ENCODE measurements at places on chromosomes 7 and 10. TPM values are rescaled to one million over a fixed set of nuclear protein-coding genes. Genes with fewer than 3 reads are reported as not detected.

CLDN3 gene
- 0.36 TPM for total RNA-seq

EIF5AL1 gene
- total RNA-seq = 0.59 TPM

DNA sequence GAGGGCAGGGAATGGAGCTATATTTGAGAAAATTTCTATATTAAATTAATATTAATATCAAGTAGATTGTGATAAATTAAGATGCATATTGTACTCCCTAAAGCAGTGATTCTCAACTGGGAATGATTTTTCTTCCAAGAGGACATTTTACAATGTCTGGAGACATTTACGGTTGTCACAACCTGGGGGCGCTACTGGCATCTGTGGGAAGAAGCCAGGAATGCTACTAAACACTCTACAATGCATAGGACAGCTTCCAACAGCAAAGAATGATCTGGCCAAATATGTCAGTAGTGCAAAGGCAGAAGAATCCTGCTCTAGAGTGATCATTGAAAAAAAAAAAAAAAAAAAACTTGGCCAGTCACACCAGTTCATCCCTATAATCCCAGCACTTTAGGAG, 100.0 kb downstream of the LSM5 start:
- DNase-seq = no peak

DNA sequence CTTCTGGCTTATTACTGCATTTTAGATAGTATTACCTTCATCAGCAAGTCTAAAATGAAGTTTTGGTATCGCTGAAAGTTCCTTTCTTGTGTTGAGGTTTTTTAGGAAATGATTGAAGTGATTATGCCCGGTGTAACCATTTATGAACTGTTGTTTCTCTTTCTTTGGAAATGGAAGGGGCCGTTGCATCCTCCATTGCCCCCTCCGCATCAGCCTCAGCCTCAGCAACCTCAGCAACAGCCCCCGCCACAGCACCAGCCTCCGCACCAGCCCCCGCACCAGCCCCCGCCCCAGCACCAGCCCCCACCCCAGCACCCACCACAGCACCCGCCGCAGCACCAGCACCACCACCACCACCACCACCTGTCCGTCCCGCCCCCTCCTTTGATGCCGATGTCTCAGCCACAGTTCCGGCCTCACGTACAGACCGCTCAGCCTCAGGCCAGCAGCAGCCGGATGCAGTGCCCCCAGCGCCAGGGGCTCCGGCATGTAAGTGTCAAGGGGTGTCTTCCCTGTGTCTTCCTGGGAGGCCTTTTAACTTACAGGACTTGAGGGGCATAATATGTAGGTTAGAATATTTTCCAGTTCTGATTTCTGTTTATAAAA, 72.6 kb downstream of the SHH start:
- DNase-seq = no peak

DNA sequence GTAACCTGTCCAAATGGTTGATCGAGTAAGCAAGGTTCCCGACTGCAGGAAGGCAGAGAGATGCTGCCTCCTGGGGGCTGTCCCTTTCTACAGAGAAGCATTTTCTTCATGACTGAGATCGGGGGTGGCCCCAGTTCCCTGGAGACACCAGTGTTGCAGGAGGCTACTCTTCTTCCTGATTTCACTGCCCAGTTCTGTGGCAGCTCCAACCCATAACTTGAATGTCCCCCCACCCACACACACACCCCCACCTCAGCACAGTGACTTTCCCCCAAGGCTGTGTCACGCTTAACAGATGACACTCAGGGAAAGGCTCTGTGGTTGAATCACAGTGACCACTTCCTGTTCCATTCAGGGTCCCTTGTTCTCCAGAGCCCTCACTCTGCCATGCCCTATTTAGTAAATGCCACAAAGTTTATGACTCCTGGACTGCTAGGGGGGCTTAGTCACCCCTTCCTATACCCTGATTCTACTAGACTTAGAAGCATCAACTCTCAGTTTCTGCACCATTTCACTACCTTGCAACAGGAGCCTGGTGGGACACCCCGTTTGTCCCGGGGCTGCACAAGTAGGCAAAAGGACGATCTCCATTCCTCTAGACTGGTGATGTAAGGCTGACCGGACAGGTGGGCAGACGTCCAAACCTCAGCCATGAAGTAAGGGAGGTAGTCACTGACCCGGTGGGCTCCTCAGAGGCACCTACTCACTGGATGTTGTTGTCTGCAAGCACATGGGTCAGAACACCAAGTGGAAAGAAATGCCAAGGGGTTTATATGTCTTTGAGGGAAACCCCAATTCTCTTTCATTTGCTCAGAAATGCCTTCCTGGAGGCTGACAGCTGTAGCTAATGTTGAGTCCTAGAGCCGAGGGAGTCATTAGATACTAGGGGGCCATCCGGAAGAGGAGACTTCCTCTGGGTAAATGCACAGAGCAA, 31.3 kb upstream of the SMC3 start:
- no peak for DNase-seq

GRCh38 chr7:108326938-108327337, 129.3 kb downstream of the NRCAM start:
- no peak for DNase-seq

- DNase-seq = no peak
Measured at GRCh38 chr7:109844362-109844761, 1246.6 kb upstream of the LRRN3 start.

All from endothelial cell (in vitro differentiated cells).